ENCODE measurements at places on chromosomes 6 and 20.

- peak; percentile 52 for DNase-seq
These were observed 24.1 kb upstream of the ROS1 start for GRCh38 chr6:117449549-117450439.

- DNase-seq, result no peak
These were observed 23.5 kb upstream of the IBTK start for GRCh38 chr6:82270881-82271635.

- no peak for DNase-seq
These were observed 29.6 kb upstream of the HBS1L start for GRCh38 chr6:135084001-135084915.

- DNase-seq, result no peak
These were observed 234.7 kb upstream of the SULF2 start for GRCh38 chr20:48019940-48020339.

DNA sequence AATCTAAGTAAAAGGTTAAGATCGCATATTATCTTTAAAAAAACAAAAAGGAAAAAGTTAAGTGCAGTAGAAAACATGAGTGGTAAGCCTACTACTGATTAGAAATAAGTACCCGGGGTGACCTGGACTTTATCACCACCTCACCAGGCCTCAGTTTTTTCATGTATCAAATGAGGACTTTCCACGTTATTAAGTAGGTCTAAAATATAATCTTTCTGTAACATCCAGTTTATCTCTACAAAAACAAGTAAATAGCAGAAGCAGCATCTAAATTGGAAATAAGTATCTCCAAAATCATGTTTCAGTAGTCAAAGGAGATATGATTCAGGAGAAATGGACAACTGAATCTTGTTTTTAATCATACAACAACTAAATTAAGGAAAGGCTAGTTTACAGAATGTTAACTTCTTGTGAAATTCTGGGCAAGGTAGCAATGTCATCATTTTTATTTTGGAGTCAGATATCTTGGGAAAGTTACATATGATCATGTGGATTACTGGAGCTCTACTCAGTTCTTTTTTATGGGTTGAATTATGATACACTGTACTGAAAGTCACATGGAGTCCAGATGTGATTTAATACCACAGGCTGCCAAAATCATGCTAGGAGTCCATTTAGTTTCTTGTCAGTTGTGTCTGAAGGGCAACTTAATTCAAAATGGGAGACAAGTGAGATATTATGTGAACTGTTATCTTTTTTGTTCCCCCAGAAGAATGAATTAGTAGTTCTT is 114.7 kb upstream of the PRL start:
- DNase-seq, result no peak

GRCh38 chr6:15473741-15474161 is 189.1 kb downstream of the DTNBP1 start:
- no peak for DNase-seq

GRCh38 chr6:133245422-133245903 is 4.3 kb downstream of the EYA4 start:
- DNase-seq, result no peak

DNA sequence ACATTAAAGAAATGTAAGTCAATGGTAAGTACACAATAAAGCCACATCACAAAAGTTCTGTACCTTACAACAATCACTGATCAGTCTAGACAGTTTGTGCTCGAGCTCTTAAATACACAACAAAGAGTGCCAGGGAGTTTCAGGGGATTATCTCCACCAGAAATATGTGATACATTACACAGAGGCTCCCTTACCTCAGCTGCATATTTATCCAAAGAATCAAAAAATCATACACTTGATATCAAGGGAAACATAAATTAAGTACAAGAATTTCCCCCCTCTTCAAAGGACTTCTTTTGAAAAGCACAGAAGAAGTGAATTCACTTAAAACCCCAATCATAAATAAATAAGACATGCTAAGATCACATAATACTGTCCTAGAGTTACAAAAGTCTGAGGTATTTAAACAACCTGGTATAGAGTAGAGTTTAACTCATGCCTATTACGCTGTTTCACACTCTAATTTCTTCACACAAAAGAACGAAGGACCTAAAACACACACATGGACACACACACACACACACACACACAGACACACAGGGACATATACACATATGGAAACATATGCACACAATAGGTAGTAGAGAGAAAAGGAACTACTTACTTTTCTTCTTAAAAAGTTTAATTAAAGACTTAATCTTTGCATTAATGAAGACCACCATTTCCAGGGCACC is 528 bp downstream of the NHSL1 start:
- no peak for DNase-seq

DNA sequence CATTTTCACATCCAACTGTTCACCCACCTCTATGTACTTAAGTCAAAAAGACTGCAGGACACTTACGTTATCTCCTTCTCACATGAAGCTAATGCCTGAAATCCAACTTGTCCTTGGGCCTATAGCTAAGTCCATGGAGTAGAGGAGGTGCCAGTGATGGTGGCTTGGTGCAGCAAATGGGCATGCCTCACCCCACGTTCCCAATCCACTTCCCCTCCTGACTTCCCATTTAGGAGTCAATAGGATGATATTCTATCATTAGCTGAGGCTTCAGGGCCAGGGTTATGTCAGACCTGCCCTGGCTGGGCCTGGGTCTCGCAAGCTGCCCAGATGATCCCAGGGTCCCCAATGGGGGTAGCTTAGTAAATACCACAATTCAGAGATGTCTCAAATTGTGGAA is 410.4 kb downstream of the MAFB start:
- DNase-seq, result no peak

GRCh38 chr6:133697666-133698065 is 191.2 kb upstream of the TCF21 start:
- no peak for DNase-seq
